ENCODE measurements at places on chromosomes 2 and 18.

GRCh38 chr2:148926291-148926961 is 51.4 kb downstream of the KIF5C start:
- DNase-seq = no peak

DNA sequence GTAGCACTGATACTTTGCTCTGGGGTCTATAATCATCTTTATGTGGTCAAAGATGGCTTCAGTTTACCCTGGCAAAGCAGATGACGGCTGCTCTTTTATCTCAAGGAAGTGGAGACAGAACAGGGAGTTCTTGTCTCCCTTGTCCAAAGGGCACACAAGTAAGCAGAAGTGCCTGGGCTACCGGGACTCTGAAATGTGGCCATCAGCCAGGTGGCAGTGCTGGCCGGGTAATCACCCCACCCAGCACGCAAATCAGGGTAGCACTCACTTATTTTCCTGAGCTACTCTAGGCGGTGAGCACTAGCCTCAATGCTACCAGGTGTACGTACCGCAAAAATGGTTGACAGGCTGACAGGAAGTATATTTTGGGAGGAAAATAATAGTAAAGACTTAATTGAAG is 119.7 kb upstream of the ETAA1 start:
- no peak for DNase-seq

GRCh38 chr18:33836564-33836963 is 258.5 kb downstream of the ASXL3 start:
- no peak for DNase-seq

- DNase-seq = no peak
Observed at GRCh38 chr2:182870227-182870626, 3.8 kb upstream of the FRZB start.

DNA sequence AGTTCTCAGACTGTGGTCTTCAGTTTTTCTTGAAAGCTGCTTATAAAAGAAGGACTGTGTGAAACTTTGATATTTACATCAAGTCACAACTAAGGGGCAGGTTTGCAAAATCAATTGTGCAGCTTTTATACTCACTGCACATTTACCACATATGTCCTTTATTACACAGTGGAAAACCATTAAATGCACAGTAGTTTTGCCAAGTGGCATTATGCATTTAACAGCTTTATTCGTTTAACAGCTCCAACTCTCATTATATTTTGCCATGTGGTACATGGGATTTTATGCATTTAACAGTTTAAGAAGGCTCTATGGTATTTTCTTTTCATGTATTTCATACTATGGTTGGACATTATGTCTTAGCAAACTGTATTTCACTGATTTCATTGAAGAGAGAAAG is 135.6 kb downstream of the SATB2 start:
- DNase-seq = no peak

GRCh38 chr2:171505374-171505773 is 16.9 kb upstream of the CYBRD1 start:
- DNase-seq = no peak

GRCh38 chr2:72871880-72872279 is 15.3 kb upstream of the SPR start:
- no peak for DNase-seq

GRCh38 chr2:206396211-206396610 is 47.1 kb upstream of the ADAM23 start:
- no peak for DNase-seq

- no peak for DNase-seq
Observed at GRCh38 chr2:115160531-115161080, 718.2 kb downstream of the DPP10 start.

DNA sequence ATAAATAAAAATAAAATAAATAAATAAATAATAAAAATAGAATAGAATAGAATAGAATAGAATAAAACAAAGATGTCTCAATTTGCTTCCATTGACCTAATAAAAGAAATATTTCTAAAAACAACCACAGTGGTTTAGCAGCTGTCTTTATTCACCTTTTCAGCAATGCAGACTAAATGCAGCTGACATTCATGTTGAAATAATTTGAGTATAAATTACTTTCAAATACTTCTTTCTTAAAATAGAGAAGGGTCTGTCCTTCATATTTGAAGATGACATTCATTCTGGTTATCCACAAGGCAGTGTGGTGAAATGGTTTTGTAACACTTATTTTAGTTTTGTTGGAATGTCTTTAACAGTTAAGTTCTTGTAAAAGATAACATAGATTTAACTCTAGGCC is 469.4 kb downstream of the IRS1 start:
- DNase-seq = no peak

DNA sequence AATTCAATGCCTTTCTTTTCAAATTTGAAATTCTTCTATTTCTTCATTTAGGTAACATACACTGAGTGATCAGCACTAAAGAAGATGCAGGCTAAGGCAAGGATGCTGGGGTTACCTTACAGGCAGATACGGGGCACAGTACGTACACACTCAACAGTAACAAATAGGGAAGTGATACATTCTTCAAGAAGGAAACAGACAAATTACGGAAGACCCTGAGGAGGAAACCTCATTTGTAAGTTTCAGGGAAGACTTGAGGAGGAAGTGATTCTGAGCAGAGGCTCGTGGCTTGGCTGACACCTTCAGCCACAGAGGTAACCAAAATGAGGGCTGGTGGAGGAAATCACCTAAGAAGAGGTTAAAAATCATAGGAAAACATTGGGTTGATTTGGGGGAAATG is 1108.3 kb upstream of the KLHL29 start:
- DNase-seq = no peak

DNA sequence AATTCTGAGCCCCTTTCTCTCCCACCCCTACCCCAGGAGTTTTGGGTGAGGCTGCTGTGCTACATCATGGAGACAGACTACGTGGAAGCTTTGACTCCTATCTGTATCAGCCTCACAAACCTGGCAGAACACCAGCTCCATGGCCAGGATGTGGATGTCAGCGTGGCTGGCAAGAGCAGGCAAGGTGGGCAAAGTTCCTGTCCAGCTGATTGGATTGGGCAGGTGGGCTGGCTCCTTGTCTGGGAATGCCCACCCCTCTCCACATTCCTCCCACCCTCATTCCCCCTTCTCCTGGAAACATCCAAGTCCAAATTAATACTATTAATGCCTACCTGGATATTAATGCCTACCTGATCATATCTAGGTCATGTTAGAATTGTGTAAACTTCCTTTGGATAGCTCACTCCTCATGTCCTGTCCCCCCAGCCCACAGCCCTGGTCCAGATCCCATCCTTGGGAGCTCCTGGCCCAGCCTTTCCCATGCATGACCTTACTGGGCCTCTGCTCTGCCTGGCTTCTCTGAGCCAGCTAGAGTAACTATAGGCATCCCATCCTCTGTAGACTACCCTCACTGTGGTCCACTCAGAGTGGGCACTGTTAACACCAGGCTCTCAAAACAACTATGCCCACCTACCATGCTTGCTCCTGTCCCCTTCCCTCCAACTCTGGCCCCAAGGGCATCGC is 24.1 kb downstream of the MROH2A start:
- DNase-seq = no peak

DNA sequence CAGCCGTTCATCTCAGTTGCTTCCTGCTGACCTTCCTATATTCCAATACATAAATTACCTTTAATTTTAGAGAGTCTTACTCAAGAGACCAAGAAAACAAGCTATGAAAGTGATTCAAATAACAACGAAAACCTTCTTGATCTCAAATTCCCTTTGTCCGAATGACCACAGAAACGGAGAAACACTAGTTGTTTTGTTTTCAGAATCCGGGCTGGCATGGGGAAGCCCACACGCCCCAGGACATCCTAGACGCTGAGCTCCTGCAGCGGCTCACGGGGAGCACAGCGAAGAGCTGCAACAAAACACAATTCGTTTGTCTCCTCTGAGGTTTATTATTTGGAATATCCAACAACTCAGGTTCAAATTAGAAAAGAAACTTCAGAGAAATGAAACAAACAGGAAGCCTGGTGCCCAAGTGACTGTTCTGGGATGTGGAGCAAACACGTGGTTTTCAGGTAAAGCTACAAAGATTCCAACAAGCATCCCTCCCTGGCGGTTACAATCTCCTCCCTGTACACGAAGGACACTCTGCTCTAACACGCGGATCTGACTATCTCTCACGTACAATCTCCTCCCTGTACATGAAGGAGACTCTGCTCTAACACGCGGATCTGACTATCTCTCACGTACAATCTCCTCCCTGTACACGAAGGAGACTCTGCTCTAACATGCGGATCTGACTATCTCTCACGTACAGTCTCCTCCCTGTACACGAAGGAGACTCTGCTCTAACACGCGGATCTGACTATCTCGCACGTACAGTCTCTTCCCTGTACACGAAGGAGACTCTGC is 237.5 kb downstream of the TWIST2 start:
- DNase-seq = no peak

- no peak for DNase-seq
Observed at GRCh38 chr2:193907561-193907960, 1712.8 kb upstream of the TMEFF2 start.

DNA sequence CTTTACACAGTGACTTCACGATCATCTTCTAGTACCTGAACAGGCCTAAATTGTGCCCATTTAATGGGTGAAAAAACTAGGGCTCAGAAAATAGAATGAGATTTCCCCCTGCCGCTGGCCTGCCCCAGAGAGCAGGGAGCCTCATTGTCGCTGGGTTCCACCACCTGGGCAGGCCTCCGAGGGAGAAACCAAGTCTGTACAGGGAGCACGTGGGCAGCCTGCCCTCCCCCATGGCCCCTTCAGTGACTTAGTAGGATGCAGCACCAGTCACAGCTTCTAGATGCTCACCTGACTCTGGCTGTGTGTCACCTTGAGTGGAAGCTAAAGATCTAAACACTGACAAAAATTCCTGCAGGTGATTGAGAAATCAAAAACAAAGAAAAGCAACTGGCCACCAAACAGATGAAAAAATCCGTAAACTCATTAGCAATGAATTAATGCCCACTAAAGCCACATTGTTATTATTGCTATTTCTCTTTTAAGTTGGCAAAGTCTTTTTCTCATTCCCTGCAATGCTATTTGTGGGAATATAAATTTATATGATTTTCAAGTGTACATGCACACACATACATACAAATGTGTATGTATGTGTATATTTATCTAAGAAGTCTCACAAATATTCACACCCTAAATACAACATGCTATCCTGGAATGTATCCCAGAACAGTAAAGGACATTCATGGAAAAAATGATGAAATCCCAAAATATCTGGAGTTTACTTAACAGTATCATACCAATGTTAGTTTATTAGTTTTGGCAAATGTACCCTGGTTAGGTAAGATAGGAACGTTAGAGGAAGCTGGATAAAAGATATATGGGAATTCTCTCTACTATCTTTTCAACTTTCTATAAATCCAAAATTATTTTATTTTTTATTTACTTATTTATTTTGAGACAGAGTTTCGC is 18.7 kb upstream of the ASPRV1 start:
- no peak for DNase-seq

GRCh38 chr2:223969856-223970255 is 12.6 kb downstream of the MRPL44 start:
- peak; percentile 10 for DNase-seq

DNA sequence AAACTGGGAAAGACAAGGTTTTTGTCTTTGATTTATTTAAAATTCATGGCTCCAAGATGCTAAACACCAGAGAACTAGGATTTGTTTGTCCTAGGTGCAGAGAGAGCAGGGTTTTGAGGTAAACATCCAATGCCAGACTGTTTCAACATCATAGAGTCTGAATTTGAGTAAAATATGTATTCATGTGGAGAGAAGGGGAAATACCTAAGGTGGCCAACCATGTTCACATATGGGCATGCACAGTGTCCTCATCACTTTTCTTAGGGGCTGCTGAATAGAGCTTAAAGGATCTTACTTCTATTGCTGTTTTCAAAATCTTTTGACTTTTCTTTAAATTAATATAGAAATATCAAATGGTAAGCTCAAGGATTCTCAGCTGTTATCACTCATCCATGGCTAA is 287.0 kb upstream of the CCDC68 start:
- no peak for DNase-seq

DNA sequence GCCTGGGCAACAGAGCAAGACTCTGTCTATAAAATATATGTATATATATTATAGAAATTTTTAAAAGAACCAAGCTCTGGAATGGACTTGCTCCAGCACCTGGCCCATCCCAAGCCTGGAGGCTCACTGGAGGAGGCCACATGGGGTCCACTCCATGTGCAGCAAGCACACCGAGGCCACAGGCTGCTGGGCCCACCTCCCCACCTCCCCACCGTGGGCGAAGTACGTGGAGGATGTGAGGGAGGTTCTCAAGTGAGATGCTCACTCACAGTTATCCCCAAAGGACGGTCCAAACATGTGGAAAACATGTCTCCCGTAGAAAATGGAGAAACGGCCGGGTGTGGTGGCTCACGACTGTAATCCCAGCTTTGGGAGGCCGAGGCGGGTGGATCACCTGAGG is 13.9 kb upstream of the RAB17 start:
- DNase-seq = no peak

GRCh38 chr2:84800194-84800805 is 80.6 kb downstream of the TRABD2A start:
- DNase-seq = no peak

- no peak for DNase-seq
Observed at GRCh38 chr2:169640104-169640503, 54.1 kb downstream of the CFAP210 start.

DNA sequence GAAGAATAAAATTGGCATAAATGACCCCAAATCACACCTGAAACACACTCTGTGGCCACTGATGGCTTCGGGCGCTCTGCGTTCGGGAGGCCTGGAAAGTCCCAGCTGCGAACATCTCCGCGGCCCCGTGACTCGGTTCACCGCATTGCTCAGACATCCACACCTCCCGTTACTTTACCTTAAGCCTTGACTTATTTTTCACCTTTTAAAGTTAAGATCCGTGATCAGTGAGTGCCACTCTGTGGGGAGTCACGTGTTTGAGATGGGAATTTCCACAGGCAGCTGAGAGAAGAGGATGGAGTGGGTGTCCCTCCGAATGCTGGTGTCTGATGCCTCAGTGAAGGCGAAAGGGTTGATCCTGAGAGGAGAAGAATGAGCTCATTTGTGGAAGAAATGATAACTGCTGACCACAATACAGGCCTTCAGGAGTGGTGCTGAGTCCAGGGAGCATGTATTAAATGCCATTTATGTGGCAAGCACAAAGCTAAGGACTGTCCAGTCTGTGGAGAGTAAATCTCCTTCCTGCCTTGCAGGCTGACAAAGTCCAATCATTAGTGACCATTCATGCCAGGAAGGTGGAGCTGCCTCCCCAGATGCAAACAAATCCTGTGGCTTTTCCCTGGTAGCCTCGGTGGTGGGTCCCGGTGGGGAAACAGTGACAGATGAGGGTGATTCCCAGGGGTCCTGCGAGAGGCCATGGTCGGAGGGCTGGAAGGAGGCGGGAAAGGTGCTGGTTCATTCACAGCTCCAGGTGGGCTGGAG is 168.8 kb downstream of the RTP5 start:
- DNase-seq = no peak

All from non-pigmented ciliary epithelial cell (primary cell).